HFFc6 (cell line): ENCODE measurements at places on chromosomes 3 and 15. TPM values are rescaled to one million over a fixed set of nuclear protein-coding genes. Genes with fewer than 3 reads are reported as not detected.

GRCh38 chr3:134846911-134847317 is 51.9 kb downstream of the EPHB1 start:
- peak; percentile 79 for DNase-seq

DNA sequence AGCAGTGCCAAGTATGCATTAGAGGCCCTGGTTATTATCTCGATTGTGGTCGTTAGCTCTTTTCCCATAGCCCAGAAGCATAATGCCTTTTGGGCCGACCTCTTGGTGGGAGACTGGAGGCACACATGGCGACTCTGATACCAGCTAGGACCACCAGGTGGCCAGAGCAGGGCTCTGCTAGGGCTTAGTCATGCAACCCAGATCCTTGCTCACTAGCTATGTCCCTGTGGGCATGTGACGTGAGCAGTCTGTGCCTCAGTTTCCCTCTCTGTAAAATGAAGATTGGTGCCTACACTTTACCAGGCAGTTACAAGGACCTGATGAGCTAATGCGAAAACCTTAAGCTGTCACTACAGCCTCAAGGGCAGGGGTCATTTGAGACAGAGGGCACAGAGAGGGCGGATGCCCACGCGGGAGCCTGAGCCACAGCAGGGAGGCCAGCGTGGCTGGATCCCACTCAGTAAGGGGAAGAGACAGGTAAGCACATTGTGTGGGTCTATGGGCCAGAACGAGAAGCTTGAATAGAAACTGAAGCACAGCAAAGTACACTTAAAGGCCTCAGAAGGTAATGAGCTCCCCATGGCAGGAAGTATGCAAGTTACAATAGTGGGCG is 8.8 kb downstream of the KLF15 start:
- DNase-seq: no peak

DNA sequence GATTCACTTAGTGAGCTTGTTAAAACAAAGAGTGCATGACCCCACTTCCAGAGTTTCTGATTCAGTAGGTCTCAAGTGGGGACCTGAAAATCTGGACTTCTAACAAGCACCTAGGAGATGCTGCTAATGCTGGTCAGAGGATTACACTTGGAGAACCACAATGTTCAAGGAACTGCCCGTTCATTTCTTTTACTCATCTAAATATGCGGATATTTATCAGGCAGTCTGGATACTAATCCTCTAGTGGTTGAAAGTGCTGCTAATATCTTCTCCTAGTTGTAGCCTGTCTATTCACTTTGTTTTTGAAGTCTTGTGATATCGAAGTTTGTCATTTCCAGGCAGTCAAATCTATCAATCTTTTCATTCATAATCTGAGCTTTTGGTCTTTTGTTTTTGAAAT is 86.8 kb downstream of the RFX7 start:
- DNase-seq: no peak

- DNase-seq: peak; percentile 77
These were observed 70.2 kb upstream of the DGKG start for GRCh38 chr3:186432189-186432588.

DNA sequence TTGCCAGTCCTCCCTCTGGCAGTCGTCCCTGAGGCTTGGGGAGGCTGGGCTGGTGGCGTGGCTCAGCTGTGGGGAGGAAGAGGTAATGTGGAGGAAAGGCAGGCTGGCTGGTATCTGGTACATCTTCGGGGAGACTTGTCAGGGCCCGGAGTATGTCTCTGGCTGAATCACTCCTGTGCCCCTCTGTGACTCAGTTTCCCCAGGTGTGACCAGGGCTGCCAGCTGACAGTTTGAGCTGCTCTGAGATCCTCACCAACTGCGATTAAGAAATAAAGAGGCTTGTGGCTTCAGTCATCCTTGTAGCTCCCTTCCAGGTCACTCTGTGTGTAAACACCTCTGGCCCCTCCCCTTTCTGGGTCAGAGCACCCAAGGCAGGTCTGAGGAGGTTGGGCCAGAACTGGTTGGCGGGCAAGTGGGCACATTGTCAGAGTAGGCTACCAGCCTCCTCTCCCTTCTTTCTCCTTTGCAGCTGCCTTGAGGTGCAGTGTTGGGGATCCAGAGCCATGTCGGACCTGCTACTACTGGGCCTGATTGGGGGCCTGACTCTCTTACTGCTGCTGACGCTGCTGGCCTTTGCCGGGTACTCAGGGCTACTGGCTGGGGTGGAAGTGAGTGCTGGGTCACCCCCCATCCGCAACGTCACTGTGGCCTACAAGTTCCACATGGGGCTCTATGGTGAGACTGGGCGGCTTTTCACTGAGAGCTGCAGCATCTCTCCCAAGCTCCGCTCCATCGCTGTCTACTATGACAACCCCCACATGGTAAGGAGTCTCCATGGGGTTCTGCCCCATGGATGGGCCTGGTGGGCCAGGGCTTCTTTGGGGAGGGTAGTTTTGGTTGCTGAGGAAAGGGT is 3.0 kb downstream of the TEX264 start:
- DNase-seq: no peak

DNA sequence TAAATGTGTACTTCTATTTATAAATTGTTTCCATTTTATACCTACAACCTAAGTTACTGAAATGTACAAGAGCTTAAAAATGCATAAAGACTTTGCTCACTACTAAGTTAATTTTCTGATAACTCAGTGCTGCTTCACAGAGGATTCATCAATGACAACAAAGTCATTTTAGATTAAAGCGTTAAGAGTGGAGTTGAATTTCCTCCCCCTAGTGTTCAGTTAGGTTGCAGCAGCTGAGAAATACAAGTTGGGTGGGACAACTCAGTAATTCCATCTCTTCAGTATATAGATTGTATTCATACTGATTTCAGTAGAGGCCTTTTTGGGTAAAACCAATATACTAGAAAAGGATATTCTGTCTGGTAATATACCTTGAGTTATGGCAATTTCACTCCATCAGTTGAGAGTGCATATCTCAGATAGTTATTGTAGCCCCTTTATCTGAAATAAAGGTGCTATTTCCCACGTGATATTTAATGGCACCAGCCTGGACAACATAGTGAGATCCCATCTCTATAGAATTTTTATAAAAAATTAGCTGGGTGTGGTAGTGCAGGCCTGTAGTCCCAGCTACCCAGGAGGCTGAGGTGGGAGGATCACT is 6.9 kb upstream of the RPL35A start:
- peak; percentile 43 for DNase-seq

NANOGP8 gene
- total RNA-seq: not detected in 3 replicates

ITIH1 gene
- total RNA-seq: not detected in 3 replicates

PARP15 gene
- total RNA-seq: 0.05 TPM in 1 of 3 replicates, not detected in the others

ANKRD63 gene
- not detected in 3 replicates for total RNA-seq

NKTR gene
- 30.9 to 33.5 TPM (median 32.2 TPM) in 3 replicates for total RNA-seq

SLC24A5 gene
- total RNA-seq: not detected in 2 replicates
